Activated T-helper 17 cell treated with anti-CD3 and anti-CD28 coated beads, Interleukin-2, amount 50 U/mL, for 72 hours (primary cell): ENCODE measurements at places on chromosomes 12 and 14. TPM values are rescaled to one million over a fixed set of nuclear protein-coding genes. Genes with fewer than 3 reads are reported as not detected.

The INHBC gene
- not detected for total RNA-seq

The DPY19L2 gene
- 0.50 TPM for total RNA-seq

The MYH6 gene
- 0.82 TPM for total RNA-seq

The KCNC2 gene
- total RNA-seq = not detected

The RNU4-1 gene
- total RNA-seq = 2,470 TPM

The ATP23 gene
- 13.5 TPM for total RNA-seq

The IL22 gene
- 52.3 TPM for total RNA-seq

The CLEC4E gene
- total RNA-seq = not detected

The PRIM1 gene
- total RNA-seq = 62.9 TPM

The CGRRF1 gene
- total RNA-seq = 13.5 TPM

The SCN8A gene
- total RNA-seq = 1.2 TPM

The WIF1 gene
- not detected for total RNA-seq

The IKZF4 gene
- total RNA-seq = 20.3 TPM

The IL23A gene
- 67.1 TPM for total RNA-seq

The TAS2R30 gene
- 6.0 TPM for total RNA-seq

The BBOF1 gene
- total RNA-seq = 0.91 TPM
